ENCODE measurements at places on chromosomes 7 and 10. TPM values are rescaled to one million over a fixed set of nuclear protein-coding genes. Genes with fewer than 3 reads are reported as not detected.
A peak's percentile ranks its signal among the peaks of the same experiment; 100 is the strongest.

Gene PKD2L1
- not detected for total RNA-seq

Gene APBB1IP
- total RNA-seq, result 7.4 TPM

Gene LIPM
- not detected for total RNA-seq

Gene ELOVL3
- not detected for total RNA-seq

DNA sequence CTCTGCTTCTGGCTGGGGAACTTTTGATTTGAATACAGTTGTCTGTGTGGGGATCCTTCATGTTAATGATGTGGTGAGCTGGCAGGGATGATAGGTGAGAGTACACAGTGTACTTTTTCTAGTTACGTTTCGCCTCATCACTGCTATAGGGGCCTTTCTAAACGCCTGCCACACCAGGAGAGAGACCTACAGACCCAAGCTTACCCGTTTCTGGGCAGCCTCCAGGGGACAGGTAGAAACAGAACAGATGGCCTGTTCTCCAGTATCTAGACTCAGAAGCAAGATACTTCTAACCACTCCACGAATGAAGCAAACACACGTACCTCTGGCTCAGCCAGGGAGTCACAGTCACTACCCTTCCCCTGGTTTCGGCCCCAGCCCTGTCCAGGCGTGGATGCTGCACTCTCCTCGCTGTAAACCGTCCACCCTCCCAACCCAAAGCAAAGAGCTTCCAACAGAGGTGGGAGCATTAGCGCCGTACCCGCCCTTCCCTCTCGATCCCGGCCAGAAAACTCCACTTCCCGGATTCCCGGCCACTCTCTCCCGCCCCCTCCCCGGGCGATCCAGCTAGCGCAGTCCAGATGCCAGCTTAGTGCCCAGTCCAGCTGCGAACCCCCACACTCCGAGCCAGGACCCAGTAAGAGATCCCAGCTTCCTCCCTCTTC is 1.2 kb downstream of the CCDC6 start:
- H3K27ac ChIP-seq, result peak overlapping the region; percentile 91
- H3K27me3 ChIP-seq, result no peaks in the 10 kb centered on the region
- no peak for DNase-seq
- peak overlapping the region; percentile 97 for H3K4me3 ChIP-seq
- no peaks in the 10 kb centered on the region for H3K36me3 ChIP-seq
- peaks cover 44% of the 10 kb centered on the region for H3K4me1 ChIP-seq

GRCh38 chr7:68833422-68833821 is 764.9 kb upstream of the AUTS2 start:
- no peak for DNase-seq
- no peaks in the 10 kb centered on the region for H3K36me3 ChIP-seq
- H3K4me3 ChIP-seq, result no peak overlapping the region
- H3K27ac ChIP-seq, result no peak overlapping the region
- H3K27me3 ChIP-seq, result no peaks in the 10 kb centered on the region
- no peaks in the 10 kb centered on the region for H3K4me1 ChIP-seq

- H3K36me3 ChIP-seq, result no peaks in the 10 kb centered on the region
- H3K27me3 ChIP-seq, result no peaks in the 10 kb centered on the region
- peaks cover 15% of the 10 kb centered on the region for H3K4me1 ChIP-seq
Observed at GRCh38 chr10:118594392-118595063, 920 bp downstream of the PRLHR start.

- DNase-seq, result no peak
- no peaks in the 10 kb centered on the region for H3K4me1 ChIP-seq
- H3K27ac ChIP-seq, result no peak overlapping the region
- H3K4me3 ChIP-seq, result no peak overlapping the region
- H3K27me3 ChIP-seq, result no peaks in the 10 kb centered on the region
- no peaks in the 10 kb centered on the region for H3K36me3 ChIP-seq
Observed at GRCh38 chr7:145339319-145339718, 503.5 kb upstream of the TPK1 start.

DNA sequence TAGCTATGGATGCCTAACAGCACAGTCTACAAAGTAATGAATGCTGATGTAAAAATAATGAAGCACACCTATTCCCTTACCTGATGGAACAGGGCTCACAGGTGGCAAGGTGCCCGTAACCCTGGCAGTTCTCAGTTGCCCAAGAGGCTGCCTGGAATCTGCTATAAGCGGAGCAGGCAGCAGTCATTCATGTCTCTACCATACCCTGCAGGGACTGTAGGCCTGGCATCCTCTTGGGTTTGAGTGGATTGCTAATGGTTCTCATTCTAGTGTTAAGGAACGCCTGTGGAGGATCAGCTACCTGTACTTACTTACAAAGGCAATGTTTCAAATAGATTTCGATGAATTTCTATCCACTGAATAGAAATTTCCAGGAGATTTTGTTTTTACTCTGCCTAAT is 38.4 kb downstream of the BAIAP2L1 start:
- no peak for DNase-seq
- H3K27me3 ChIP-seq, result no peaks in the 10 kb centered on the region
- no peak overlapping the region for H3K4me3 ChIP-seq
- H3K4me1 ChIP-seq, result no peaks in the 10 kb centered on the region
- no peak overlapping the region for H3K27ac ChIP-seq

- H3K36me3 ChIP-seq, result no peaks in the 10 kb centered on the region
- H3K4me1 ChIP-seq, result no peaks in the 10 kb centered on the region
Observed at GRCh38 chr10:91816981-91817380, 18.8 kb downstream of the TNKS2 start.

- H3K4me3 ChIP-seq, result no peak overlapping the region
- no peaks in the 10 kb centered on the region for H3K27me3 ChIP-seq
- no peak for DNase-seq
- H3K36me3 ChIP-seq, result no peaks in the 10 kb centered on the region
- no peaks in the 10 kb centered on the region for H3K4me1 ChIP-seq
- no peak overlapping the region for H3K27ac ChIP-seq
Observed at GRCh38 chr7:116013675-116014074, 16.9 kb downstream of the TFEC start.

DNA sequence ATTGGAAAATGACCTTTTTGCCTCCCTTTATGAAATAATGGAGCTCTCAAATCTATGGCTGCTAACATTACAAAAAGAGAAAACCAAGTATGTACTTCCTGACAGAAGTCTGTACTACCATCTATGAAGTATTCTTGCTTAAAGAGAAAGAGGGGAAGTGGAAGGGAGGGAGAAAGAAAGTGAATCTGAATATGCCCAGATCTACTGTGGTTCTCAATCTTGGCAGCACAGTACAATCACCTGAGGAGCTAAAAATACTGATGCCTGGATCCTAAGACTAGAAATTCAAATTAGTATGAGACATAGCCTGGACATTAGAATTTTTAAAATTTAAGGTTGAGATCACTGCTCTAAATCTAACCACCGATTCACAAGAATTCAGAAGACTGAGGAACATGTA is 85.2 kb downstream of the IGF2BP3 start:
- no peaks in the 10 kb centered on the region for H3K27me3 ChIP-seq
- H3K4me3 ChIP-seq, result no peak overlapping the region
- no peak for DNase-seq

GRCh38 chr10:107502229-107502985 is 337.9 kb upstream of the SORCS1 start:
- H3K27ac ChIP-seq, result no peak overlapping the region
- H3K36me3 ChIP-seq, result no peaks in the 10 kb centered on the region
- no peak for DNase-seq
- H3K4me1 ChIP-seq, result no peaks in the 10 kb centered on the region

DNA sequence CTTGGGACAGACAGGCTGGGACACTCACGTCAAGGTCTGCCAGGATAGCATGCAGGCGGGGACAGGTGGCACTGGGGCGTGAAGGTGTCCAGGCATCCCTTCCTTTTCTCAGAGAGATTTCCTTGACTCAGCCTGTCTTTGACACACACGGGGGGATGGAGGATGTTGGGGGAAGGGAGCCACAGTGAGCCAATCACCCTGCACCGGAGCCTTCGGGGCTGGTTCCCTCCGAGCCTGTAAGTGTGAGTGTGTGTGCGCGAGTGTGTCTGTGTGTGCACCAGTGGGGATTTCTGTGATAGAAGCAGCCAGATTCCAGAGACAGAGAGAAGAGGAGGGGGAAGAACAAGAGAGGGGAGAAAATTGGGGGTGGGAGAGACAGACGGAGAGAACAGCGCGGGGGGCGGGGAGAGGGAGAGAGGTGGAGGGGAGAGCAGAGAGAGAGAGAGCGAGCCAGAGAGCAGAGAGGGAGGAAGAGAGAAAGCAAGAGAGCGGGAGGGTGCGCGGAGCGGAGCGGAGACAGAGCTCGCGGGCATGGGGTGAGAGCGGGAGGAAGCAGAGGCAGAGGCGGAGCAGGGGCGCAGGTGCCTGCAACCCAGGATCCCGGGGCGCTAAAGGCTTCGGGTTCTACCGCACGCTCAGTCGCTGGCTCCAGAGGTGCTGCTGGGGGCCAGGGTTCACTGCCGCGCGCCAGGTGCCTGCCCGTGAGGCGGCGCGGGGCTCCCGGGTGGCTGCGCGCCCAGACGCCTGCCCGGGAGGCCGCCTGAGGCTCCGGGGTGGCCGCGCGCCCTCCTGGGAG is 466 bp upstream of the GPR26 start:
- H3K4me1 ChIP-seq, result no peaks in the 10 kb centered on the region
- H3K36me3 ChIP-seq, result no peaks in the 10 kb centered on the region
- H3K4me3 ChIP-seq, result no peak overlapping the region
- DNase-seq, result no peak

- no peaks in the 10 kb centered on the region for H3K4me1 ChIP-seq
- no peak for DNase-seq
- H3K27me3 ChIP-seq, result no peaks in the 10 kb centered on the region
- H3K27ac ChIP-seq, result no peak overlapping the region
- peaks cover 18% of the 10 kb centered on the region for H3K36me3 ChIP-seq
- H3K4me3 ChIP-seq, result no peak overlapping the region
Observed at GRCh38 chr7:74388880-74389415, 64.8 kb upstream of the GTF2IRD1 start.

GRCh38 chr10:92937876-92938275 is 89.6 kb downstream of the EXOC6 start:
- no peaks in the 10 kb centered on the region for H3K27me3 ChIP-seq
- no peak overlapping the region for H3K4me3 ChIP-seq
- no peaks in the 10 kb centered on the region for H3K4me1 ChIP-seq

DNA sequence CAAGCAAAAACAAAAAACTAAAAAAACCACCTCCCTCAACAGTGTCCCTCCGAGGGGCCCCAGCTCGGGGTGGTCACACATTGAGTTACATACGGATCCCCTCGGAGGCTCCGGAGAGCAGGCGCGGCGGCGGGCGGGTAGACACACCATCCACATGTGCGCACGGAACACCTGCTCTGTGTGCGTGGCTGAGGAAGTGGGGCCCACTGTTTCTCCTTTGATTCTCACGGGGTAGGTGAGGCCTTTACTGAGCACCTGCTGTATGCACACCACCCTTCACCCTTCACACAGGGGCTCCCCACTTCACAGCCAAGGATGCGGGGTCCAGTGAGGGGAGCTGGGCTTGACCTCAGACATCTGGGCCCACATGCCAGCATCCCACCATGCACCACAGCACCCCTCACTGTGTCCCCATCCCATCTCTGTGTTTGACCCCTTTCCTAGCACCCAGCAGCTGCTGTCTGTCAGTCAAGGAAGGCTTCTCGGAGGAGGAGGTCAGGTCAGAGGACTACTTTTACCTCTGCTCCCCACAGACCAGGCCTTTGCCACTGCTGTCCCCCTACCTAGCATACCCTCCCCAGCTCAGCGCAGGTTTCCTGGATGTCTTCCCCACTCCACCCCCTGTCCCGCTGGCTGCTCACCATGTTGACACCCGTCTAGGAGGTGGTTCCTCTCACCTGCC is 71.1 kb downstream of the MICALL2 start:
- no peak overlapping the region for H3K27ac ChIP-seq
- no peaks in the 10 kb centered on the region for H3K4me1 ChIP-seq
- H3K36me3 ChIP-seq, result no peaks in the 10 kb centered on the region
- no peak overlapping the region for H3K4me3 ChIP-seq
- H3K27me3 ChIP-seq, result no peaks in the 10 kb centered on the region

DNA sequence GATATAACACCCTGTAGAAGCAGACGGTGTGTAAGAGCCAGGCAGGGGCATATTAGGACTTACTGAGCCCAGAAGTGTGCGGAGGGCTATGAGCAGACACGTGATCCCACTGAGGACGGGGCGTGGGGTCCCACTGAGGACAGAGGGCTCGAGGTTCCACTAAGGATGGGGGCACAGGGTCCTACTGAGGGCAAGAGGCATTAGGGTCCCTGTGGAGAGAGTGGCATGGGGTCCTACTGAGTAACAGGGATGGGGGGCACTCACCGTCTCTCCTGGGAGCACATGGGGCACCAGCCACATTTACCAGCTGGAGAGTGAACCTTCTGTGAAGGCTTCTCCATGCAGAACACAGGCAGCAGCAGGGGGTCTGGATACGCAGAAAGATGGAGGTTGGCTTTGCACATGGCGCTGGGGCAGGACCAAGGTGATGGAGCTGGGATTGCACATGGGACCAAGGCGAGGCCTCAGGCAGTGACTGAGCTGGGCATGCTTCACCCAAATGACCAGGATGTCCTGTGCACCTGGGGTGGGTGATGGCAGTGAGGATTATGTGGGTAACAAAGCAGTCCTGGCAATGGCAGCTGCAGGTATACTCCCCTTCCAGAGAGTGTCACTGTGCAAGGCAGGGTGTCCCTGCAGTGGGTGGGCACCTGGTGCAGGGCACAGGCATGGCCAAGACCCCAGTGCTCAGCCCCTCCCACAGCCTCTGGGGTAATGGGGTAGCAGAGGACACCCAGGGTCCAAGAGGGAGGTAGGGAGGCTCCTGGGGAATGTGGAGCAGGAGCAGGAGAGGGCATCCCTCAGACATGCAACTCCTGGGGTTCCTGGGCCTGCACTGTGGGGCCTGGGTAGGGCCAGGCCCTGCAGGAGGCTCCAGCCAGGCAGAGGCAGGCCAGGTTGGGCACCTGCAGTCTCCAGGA is 278.1 kb downstream of the TCERG1L start:
- DNase-seq, result no peak
- H3K27me3 ChIP-seq, result no peaks in the 10 kb centered on the region
- H3K36me3 ChIP-seq, result no peaks in the 10 kb centered on the region
- no peak overlapping the region for H3K4me3 ChIP-seq
- no peak overlapping the region for H3K27ac ChIP-seq
- peaks cover 5% of the 10 kb centered on the region for H3K4me1 ChIP-seq

GRCh38 chr7:34659472-34660075 is 1.6 kb downstream of the NPSR1 start:
- H3K4me1 ChIP-seq, result no peaks in the 10 kb centered on the region
- H3K27ac ChIP-seq, result no peak overlapping the region
- no peak overlapping the region for H3K4me3 ChIP-seq

DNA sequence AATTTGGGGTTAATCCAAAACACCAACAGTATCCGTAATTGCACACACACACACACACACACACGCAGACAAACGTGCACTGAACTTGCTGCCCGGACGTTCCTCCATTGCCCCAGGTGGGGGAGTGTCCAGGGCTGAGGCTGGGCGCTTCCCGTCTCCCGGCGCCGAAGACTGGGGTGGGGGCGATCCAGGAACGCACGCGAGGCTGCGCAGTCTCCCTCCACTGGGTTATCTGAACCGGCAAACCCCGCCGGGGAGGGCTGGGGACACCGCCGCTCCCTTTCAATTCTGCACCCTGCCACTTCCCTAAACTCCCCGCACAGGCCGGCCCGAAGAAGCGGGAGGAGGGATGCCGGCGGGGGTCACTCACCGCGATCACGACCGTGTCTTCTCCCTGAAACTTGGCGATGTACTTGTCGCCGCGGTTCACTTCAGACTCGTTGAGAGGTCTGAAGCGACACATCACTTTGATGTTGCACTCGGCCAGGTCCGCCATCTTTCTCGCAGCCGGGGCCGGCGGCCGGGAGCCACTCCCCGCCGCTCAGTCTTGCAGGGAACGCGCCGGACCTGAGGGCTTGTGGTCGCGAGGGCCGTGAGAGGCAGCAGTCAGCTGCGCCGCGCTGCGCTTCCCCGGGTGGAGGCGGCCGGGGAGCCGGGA is 618 bp downstream of the KIF5B start:
- no peaks in the 10 kb centered on the region for H3K27me3 ChIP-seq
- DNase-seq, result no peak
- H3K4me1 ChIP-seq, result peaks cover 56% of the 10 kb centered on the region
- H3K36me3 ChIP-seq, result no peaks in the 10 kb centered on the region

- no peak overlapping the region for H3K4me3 ChIP-seq
- H3K27me3 ChIP-seq, result no peaks in the 10 kb centered on the region
- H3K36me3 ChIP-seq, result no peaks in the 10 kb centered on the region
- peaks cover 29% of the 10 kb centered on the region for H3K4me1 ChIP-seq
- no peak overlapping the region for H3K27ac ChIP-seq
Observed at GRCh38 chr10:520402-520787, 169.1 kb downstream of the DIP2C start.

Measured in vagina (tissue), 2 donors.